Globus pallidus (tissue), 1 donor: ENCODE measurements at places on chromosomes 16 and 17.

GRCh38 chr17:4998027-4998731 lies 429 bp downstream of the KIF1C start:
- DNase-seq: no peak

DNA sequence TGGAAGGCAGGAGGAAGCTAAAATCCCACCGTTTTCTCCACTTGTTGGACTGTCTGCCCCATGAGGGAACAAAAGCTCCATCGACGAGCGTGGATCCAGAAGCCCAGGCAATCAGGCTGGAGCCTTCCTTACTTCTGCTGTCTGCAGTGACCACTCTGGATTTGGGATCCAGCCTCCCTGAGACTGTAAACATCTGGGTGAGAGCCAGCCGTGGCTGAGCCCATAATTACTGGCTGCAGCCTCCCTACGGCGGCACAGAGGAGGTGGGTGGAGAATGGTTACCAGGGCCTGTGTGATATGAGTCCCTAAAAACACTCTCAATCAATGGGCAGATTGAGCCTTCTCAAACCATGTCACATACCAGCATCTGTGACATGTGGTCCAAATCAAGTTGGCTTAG lies 158.2 kb downstream of the FOXL1 start:
- DNase-seq: no peak

DNA sequence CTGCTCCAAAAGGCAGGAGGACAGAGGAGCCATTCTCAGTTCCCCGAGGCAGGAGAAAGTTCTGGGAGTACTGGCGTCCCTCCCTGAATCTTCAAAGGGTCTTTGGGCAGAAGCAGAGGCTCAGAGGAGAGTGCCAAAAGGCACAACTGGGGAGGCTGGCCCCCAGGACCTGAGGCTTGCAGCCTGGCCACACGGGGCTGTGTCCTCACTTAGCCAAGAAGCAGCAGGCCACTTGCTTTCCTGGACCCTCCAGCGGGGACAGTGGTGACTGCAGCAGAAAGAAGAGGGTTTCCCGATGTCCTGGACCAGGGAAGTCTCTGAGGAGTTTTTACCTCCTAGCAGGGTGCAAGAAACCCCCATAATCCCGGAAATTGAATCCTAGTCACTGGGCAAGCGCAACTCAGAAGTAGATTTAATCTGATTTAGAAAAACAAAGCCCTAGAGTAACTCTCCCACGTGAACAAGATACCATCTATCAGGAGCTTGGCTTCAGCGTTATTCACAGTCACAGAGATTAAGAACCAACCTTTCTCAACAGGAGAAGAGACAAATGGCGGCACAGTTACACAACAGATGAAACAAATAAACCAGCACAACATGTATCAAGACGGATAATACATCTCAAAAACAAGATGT lies 25.5 kb upstream of the BCO1 start:
- no peak for DNase-seq

GRCh38 chr17:63700528-63701455 lies 867 bp upstream of the LIMD2 start:
- DNase-seq: no peak

DNA sequence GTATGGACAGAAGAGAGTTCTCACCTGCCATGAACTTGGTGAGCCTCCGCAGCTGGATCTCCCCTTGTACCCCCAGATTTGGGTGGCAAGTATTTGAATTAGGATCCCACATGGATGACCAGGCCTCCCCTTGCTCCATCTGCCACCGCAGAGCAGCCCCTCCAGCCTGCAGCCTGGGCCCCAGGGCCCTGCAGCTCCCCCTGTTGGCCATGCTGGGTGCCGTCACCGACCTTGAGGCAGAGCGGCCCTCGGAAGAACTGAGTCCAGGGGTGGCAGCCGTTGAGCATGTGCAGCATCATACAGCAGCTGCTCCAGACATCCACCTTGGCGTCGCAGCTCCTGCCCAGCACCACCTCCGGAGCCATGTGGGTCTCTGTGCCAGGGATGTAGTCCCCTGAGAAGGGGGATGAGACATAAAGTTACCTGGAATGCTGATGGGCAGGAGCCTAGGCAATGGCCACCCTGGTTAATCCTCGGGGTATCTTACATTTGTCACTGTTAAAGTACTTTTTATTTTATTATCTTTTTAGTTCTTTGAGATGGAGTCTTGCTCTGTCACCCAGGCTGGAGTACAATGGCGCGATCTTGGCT lies 9.0 kb upstream of the SPATA32 start:
- DNase-seq: no peak

GRCh38 chr16:17335826-17336529 lies 134.8 kb downstream of the XYLT1 start:
- DNase-seq: no peak

DNA sequence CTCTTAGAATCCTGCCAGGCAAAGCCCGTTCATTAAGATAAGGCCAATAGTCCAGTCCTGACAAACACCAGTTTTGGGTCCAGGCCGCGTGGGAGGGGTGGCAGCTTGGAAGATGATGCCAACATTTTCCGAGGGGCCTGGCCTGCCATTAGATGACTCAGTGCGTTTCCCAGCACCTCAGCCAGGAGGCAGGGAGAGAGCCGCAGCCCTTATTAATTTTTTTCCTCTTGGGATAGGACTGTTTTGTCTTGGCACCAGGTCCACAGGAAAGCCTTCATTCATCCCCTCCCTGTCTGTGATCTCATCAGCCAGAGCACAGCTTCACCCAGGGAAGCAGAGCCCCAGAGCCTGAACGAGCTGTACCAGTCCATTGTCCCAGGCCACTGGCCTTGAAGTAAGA lies 4.7 kb upstream of the NDEL1 start:
- no peak for DNase-seq

DNA sequence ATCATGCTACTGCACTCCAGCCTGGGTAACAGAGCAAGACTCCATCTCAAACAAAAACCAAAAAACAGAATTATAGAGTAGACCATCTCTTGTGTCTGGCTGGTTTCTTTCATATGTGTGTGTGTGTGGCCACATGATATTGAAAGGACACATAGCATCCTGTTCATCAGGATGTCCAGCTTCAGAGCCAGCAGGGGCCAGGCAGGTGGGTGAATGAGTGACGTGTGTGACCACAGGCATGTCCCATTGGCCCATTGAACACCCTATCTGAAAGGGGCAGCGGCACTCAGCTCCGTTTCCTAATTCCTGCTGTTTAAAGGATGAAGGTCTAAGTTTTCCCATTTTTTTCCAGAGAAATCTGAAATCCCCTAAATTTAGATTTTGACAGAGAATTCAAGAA lies 174.2 kb downstream of the PRKCB start:
- DNase-seq: no peak

DNA sequence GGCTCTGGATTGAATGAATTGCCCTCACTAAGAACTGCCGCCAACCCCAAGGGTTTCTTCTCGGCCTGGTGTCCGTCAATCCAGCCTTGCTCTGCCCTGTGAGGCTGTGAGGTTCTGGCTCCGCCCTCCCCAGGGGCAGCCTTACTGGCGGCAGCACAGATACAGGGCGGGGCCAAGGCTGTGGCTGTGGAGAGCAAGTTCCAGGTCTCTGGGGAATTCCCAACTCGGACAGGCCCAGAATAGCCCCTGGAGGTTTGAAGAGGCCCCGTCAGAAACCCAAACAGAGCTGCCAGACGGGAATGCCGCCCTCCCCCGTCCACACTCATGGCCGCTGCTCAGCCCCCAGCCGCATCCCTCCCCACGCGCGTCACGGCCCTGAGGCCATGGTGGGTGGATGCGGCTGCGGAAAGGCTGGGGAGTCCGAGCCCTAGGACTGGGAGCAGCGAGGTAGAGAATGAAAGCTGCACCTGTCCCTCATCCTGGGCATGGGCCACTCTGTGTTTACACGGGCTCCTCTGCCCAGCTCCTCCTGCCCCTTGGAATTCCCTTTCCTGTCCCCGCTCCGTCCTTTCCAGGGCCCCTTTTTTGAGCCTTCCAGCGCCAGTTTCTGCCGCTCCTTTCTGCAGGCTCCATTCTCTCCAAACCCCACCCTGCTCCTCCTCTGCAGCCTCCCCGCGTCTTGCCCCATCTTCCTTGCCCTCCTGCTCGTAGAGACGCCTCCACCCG lies 660 bp upstream of the PRRT2 start:
- DNase-seq: peak; percentile 96

- peak; percentile 51 for DNase-seq
Measured at GRCh38 chr16:53094013-53094630, 39.3 kb downstream of the CHD9 start.

DNA sequence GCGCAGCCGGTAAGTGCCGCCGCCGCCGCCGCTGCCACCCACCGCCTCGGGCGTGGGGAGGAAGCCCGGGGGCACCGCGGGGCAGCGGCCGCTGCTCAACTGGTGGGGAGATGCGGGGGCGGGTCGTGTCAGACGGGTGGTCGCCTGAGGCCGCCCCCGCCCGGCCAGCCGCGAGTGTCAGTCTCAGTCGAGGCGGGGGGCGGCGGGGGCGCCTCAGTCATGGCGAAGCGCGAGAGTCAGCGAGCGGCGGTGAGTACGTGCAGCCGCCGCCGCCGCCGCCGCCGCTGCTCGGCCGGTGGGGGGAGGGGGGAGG lies 76.2 kb downstream of the CHD9 start:
- DNase-seq: no peak

- no peak for DNase-seq
Measured at GRCh38 chr17:20053361-20053964, 44.3 kb downstream of the SPECC1 start.

DNA sequence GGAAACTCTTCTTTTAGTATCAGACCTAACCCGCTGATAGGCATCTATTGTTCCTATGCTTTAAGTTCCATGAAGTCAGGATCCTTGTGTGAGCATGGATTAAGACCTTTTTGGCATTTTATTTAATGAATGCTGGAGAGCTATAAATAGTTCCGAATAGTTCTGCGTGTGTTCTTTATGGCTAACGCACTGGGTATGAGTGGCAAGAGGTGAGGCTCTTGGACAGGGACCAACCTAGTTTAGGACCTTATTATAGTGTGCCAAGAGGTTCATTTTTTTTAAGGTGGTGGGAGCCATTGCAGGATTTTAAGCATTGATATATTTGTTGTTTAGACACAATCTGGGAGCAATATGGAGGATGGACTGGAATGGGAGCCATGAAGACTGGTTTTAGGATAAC lies 71.8 kb downstream of the KPNA2 start:
- DNase-seq: no peak

- DNase-seq: no peak
Measured at GRCh38 chr16:649631-650030, 466 bp downstream of the WDR90 start.

DNA sequence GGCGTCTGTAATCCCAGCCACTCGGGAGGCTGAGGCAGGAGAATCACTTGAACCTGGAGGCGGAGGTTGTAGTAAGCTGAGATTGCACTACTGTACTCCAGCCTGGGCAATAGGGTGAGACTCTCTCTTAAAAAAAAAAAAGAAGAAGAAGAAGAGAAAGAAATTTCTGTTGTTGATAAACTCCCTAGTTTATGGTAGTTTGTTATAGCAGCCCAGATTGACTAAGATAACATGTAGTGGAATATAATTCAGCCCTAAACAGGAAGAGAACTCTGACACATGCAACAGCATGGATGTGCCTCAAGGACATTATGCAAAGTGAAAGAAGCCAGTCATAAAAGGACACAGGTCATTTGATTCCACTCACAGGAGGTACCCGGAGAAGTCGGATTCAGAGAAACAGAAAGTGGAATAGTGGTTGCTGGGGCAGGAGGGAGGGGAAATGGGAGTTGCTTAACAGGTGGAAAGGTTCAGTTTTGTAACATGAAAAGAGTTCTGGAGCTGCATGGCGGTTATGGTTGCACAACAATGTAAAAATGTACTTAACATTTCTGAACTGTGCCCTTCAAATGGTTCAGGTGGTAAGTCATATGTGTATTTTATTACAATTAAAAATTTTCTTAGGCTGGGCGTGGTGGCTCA lies 26.0 kb upstream of the PRM1 start:
- no peak for DNase-seq

- no peak for DNase-seq
Measured at GRCh38 chr17:8468980-8469379, 33.3 kb downstream of the NDEL1 start.

DNA sequence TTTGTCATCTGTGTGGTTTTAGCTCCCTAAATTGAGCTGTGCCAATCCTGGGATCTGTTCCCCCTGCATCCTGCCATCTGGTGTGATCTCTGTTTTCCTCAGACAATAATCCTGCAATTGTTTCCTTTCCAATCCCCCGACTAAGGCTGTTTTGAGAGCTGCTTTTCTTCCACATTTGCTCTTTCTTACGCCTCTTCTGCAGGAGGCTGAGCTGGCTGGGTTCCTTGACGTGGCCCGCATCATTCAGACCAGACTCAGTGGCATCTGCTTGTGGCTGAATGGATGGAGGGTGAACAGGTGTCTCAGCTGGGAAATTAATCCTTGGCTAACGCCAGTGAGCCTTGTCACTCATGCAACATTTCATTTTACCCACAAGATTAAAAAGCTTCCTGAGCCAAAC lies 9.8 kb upstream of the MED9 start:
- DNase-seq: peak; percentile 25

DNA sequence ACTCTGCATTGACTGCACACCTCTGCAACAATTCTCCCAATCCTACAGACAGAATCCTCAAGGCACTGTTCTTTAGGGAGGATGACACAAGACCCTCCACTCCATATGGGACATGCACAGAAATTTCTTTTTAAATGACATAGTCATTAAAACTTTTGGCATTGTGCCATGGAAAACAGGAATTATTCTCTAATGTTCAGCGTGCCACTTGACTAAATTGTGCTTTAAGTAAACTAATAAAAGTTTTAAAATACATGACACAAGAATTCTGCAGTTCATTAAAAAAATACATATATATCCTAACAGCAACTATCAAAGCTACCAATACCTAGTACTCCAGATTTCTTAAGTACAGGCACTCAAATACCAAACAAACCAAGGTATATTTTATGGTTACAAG lies 16.0 kb downstream of the CEP112 start:
- DNase-seq: no peak

GRCh38 chr17:41689497-41690299 lies 1.0 kb downstream of the EIF1 start:
- peak; percentile 53 for DNase-seq

GRCh38 chr16:30927789-30928378 lies 4.5 kb downstream of the FBXL19 start:
- DNase-seq: peak; percentile 68

GRCh38 chr17:19407601-19408345 lies 3.3 kb upstream of the RNF112 start:
- no peak for DNase-seq

- DNase-seq: no peak
Measured at GRCh38 chr17:51064061-51064735, 56.5 kb downstream of the SPAG9 start.

DNA sequence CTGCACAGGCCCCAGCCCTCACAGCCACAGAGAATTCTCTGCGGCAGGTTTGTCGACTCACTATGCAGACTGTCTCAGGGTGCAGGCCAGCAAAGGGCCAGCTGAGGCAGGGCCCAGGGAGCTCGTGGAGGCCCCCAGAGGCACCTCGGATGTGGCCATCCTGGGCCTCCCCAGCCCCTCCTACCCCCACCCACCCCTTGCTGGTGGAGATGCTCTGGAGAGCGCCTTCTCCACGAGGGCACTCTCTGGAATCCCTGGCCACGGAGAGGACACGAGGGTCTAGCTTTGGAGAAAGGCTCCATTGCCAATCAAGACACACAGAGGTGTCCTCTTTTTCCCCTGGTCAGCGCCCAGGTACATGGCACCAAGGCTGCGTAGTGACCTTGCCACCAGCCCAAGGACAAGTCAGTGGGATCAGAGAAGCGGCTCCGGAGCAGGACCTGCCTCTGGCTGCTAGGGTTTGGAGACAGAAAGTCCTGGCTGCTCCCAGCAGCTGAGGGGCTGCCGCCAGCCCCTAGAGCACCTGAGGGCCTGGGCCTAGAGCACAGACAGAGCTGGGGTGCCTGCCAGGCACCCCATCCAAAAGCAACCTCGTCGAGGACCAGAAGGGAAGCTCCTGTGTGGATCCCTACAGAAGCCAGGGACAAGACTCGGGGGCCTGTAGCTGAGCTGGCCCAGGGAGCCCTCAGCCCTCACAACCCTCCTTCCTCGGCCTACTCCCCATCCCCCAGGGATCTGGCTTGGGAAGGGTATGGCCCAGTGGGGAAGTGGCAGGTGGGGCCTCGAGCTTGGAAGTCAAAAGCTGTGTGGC lies 18.7 kb downstream of the ARL2BP start:
- DNase-seq: no peak
